ENCODE measurements at places on chromosomes 4 and X. TPM values are rescaled to one million over a fixed set of nuclear protein-coding genes. Genes with fewer than 3 reads are reported as not detected.

GRCh38 chr4:8697826-8698225 lies 105.3 kb downstream of the CPZ start:
- DNase-seq = no peak

DNA sequence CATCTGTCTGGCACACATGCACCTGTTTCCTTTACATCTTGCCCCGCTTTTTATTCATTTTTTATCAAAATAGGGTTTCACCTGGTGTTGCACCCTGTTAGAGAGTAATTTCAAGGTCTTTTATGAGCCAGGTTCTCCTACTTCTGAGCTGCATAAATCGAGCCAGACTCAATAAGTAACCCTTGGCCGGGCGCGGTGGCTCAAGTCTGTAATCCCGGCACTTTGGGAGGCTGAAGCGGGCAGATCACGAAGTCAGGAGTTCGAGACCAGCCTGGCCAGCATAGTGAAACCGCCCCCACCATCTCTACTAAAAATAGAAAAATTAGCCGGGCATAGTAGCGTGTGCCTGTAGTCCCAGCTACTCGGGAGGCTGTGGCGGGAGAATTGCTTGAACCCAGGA lies 1.0 kb upstream of the PPP2R3B start:
- no peak for DNase-seq

GRCh38 chrX:17773221-17773876 lies 36.1 kb downstream of the SCML1 start:
- no peak for DNase-seq

- DNase-seq = no peak
Observed at GRCh38 chr4:3462321-3462789, 751 bp upstream of the DOK7 start.

- no peak for DNase-seq
Observed at GRCh38 chr4:117777721-117778120, 256.6 kb upstream of the NDST3 start.

The GABRQ gene
- total RNA-seq = 1.2 TPM

All from vagina (tissue), 2 donors.